ENCODE measurements at places on chromosomes 4 and X.

GRCh38 chr4:24224446-24224845 is 334.6 kb upstream of the PPARGC1A start:
- DNase-seq, result no peak

DNA sequence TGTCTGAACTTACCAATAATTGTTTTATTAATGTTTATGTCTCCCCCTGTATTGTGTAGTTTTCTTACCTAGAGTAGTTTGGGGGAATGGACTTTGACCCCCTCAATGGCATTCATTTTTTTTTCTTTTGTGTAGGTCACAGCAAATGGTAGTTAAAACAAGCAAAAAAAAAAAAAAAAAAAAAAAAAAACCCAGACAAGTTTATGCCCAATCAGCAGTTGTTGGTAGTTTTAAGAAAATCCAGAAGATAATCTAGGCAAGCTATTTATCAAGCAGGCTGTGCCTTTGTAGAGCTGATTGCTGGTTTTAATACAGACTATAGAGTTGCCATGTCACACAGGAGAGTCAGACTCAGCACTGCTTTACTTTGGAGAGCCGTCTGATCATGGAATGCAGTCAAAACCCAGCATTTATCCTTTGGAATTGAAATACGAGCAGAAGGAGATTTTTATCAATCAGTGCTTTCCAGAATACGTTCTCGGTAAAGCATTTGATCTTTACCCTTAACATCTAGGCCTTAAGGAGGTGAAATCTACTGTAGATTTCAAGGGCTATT is 16.6 kb downstream of the DCUN1D4 start:
- no peak for DNase-seq

GRCh38 chrX:65686236-65686635 is 18.8 kb downstream of the MSN start:
- DNase-seq, result no peak

DNA sequence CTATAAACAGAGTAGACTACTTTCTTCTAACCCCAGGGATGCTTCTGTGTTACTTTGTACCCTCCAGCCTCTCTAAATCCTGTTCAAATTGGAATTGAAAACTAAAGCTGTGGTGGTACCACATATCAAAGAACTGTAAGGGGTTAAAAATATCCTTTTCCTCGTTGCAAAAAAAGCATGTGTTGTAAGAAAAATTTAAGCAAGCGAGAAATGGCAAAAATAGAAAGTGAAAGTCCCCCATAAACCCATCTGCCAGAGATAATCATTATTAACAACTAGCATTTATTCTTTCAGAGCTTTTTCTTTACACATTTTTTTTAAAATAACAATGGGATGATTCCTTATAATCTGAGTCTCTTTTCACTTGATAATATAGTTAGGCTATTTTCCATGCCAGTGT is 40.6 kb downstream of the TMEM164 start:
- DNase-seq, result no peak
